ENCODE measurements at places on chromosomes 4 and X.

DNA sequence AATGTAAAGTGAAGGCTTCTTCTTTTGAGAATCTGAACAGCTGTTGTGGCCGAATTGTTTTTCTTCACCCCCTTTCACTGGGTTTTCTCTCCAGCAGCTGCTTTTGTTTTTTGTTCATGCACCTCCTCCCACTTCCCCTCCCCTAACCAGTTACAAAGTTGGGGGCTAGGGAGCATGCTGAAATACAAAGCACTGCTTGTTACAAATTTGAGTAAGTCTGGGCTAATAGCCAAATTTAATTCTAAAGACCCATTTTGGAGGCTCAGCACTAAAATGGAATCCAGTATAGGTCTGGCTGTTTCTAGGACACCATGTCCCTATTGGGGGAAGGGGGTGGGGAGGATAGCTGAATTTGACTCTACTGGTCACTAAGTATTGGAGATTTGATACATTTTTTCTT is 89.2 kb upstream of the GPM6B start:
- no peak for DNase-seq

DNA sequence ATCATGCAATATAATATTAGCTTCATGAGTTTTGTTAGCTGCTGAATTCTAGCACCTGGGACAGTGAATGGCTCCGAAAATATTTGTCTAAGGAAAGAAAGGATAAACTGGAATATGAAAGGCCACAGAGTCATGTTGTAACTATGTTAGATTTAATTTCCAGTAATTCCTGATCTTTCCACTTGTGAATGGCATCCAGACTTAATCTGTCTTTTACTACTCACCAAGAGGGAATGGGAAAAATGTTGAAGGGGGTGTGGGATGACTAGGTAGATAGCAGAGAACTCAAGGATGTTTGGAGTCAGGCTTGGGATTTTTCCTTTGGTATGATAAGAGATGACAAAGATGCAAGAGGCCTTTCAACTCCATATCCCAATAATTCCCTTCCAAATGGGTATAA is 9.4 kb downstream of the ADH6 start:
- no peak for DNase-seq

GRCh38 chrX:155031657-155032056 is 5.0 kb downstream of the FUNDC2 start:
- no peak for DNase-seq

- DNase-seq, result no peak
Measured at GRCh38 chr4:6580353-6580752, 5.4 kb downstream of the MAN2B2 start.

DNA sequence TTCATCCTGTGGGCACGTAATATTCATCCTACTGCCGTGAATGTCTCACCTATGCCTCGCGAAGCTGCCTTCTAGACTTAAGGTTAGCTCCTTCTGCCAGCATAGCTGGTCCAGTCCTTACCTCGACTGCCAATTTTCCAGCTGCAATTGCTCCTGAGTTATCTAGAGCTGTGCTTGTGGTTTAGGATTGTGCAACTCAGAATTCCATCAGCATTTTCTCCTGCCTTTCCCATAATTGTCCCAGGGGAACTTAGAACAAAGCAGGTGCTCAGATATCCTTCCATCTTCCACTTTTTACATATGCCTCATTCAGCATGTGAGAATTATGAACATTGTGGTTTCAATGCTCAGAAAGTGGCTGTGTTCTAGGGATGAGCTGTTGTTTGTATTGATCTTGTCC is 131.4 kb upstream of the ADGRL3 start:
- DNase-seq, result no peak

- peak; percentile 56 for DNase-seq
Measured at GRCh38 chrX:40172401-40173142, 74.8 kb upstream of the BCOR start.

DNA sequence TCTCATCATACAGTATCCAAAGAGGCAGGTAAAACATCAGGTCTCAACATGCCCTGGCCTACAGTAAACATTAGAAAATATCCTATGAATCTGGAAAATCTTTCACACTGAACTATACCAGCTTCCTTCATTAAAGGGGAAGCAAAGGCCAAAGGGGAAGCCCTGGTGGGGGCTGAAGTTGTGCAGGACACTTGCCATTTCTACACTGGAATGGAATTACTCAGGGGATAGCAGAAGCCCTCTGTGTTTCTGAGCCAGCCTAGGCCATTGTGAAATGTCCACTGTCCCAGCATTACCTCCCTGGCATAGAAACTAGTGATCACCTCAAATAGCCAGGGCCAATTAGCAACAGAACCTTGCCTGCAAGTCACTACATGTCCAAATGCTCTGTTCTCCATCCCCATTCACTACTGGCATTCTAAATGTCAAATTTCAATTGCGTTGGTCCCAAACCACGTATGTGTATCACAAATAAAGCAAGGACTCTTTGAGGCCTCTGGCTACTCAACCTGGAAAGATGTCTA is 429.9 kb downstream of the AFF2 start:
- no peak for DNase-seq

- peak; percentile 23 for DNase-seq
Measured at GRCh38 chr4:102493794-102494193, 7.4 kb upstream of the NFKB1 start.

- DNase-seq, result no peak
Measured at GRCh38 chrX:71809886-71810285, 46.7 kb downstream of the CXorf49B start.

DNA sequence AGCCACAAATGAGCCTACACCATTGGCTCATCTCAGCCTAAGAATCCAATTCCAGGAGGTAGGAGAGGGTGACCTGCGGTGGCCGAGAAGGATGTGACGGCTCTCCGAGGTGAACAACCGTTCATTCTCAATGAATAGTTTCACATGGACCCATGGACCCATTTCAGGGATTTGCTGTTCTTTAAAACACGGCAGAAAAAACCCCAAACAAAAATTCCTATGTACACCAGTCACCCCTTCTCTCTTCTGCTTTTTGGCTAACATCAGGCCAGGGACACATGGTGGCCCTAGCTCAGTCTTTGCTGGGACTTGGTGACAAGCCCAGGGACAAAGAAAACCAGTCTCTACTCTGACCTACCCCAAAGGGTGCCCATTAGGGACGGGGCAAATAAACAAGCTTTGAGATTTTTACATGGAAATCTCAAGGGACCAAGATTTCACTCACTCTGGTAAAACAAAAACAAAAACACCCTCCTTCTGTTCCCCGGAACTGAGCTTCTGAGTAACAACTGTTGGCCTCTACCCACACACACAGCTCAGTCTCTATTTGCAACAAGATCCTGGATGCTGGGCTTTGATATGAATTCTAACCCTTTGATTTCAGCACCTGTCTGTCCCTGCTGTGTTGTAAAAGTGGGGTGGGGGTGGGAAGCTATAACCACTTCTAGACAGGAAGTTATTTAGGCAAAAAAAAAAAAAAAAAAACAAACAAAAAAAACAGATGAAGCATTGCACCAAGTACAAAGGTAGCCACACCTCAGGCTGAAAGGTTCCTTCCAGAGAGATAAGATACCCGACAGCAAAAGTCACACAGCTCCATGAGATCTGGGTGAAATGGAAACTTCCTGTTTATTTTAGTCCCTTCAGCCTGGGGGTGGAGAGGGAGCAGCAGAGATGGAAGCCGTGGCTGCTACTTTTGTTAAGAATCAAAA is 49.0 kb downstream of the DDX3X start:
- DNase-seq, result peak; percentile 75

GRCh38 chr4:132865458-132865857 is 283.6 kb upstream of the PCDH10 start:
- DNase-seq, result no peak

DNA sequence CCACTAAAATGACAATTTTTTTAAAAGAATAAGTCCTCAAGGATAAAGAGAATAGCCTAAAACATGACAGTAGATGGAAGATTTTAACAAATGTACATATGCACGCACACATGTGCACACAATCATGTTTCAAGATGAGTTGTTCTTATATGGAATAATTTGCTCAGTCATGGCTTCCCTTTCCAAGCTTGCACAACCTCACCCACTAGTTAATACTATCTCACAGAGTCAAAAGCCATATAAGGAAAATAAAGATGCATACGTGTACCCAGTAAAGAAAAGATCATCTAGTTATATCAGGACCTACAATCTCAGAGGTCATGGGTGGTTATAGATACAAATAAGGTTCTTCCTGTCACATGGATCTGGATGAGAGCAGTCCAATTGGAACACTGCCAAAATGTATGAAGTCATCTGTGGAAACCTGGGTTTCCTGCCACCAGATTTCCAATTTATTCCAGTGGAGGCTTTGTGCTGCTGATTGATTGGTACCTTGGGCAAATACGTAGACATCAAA is 56.1 kb downstream of the FAM13A start:
- DNase-seq, result peak; percentile 93

DNA sequence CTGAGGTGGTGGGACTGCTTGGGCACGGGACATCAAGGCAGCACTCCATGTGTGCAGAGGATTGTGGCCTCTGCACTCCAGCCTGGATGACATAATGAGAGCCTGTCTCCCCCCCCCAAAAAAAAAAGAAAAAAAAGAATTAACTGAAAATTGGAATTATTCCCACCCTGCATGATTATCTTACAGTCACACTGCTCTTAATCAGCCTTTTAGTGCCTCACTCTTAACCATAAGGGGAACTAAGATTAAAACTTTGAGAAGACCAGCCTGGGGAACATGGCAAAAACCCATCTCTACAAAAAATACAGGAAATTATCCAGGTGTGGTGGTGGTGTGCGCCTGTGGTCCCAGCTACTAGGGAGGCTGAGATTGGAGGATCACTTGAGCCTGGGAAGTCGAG is 94.6 kb downstream of the UBE2K start:
- DNase-seq, result no peak

GRCh38 chrX:5617666-5618065 is 611.0 kb downstream of the NLGN4X start:
- no peak for DNase-seq

- DNase-seq, result peak; percentile 64
Measured at GRCh38 chrX:101595739-101596419, 21.9 kb downstream of the ARMCX6 start.

- DNase-seq, result no peak
Measured at GRCh38 chrX:38311743-38312142, 15.6 kb downstream of the RPGR start.

DNA sequence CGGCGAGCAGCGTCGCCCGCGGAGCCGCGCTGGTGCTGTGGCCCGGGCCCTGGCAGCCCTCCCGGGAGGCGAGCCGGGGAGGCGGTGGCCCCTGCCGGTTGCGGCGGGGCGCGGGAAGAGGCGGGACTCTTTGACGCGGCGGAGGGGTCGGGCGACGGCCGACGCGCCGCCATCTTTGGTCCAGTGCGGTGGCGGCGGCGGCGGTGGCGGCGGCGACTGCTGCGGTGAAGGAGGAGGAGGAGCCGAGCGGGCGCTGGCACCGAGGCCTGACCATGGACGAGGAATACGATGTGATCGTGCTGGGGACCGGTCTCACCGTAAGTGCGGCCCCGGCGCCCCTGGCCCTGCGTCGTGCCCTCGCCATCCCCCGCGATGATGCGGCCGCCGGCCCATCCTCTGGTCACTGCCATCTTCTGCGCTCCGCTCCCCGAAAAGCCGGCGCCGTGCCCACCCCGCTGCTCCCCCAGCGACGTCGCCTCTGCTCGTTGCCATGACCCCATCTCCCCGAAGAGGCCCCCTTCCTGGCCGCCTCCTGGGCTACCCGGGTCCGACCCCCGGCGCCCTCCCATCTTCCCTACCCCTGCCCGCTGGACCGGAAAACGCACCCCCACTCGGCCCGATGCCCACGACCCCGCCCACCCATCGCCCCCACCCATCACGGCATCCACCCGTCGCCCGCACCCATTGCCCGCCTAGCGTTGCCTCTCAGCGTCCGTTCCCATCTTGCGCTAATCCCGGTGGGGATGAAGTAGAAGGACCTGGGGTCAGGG is at the start of gene GDI1:
Gene GDI1, plus strand, starts transcription at position 172 of the 770 bp plus-strand sequence. Its CDS starts 101 bp downstream, at position 273.
- DNase-seq, result peak; percentile 76

GRCh38 chrX:16208601-16209000 is 41.3 kb downstream of the MAGEB17 start:
- DNase-seq, result no peak

- no peak for DNase-seq
Measured at GRCh38 chr4:139188648-139189416, 11.8 kb upstream of the ELF2 start.

GRCh38 chrX:107684956-107685385 is 56.7 kb downstream of the PRPS1 start:
- peak; percentile 39 for DNase-seq

DNA sequence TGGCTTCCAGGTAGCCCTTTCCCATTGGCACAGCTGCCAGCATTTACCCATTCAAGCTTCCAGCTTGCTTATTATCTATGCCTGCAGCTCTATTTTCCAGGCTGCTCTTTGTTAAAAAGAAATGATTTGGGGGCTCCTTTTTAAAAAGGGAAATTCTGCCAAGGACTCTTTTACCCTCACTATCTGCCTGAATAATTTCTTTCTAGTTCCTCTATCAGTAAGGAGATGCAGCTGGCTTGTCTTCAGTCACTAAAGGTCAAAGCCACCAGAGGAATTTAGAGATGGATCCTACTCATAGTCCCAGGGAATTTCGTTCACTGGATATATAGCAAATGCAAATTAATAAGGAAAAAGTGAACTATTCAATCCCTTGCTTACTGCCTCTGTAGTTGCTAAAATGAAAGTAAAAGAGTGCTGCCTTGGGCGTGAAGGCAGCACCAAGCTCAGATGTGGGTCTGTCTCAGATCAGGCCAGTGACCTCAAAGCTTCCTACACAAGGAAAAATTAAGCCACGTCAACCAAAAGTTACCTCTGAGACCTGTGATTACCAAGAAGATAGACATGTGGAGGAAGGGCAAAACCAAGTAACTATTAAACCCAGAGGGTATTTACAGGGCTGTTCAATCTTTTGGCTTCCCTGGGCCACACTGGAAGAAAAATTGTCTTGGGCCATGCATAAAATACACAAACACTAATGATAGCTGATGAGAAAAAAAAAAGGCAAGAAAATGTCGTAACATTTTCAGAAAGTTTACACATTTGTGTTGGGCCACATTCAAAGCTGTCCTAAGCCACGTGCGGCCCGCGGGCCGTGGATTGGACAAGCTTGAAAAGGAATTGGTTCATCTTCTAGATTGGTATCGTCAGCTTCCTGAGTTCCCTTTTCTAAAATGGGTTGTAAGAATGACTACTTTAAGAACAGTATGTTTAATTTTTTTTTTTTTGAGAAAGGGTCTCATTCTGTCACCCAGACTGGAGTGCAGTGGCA is 5.3 kb downstream of the ARSF start:
- DNase-seq, result peak; percentile 33

- peak; percentile 13 for DNase-seq
Measured at GRCh38 chr4:148653681-148654080, 211.5 kb upstream of the NR3C2 start.

Measured in small intestine (tissue), 16 donors.